ENCODE measurements at places on chromosomes 2 and 18.
A peak's percentile ranks its signal among the peaks of the same experiment; 100 is the strongest.

DNA sequence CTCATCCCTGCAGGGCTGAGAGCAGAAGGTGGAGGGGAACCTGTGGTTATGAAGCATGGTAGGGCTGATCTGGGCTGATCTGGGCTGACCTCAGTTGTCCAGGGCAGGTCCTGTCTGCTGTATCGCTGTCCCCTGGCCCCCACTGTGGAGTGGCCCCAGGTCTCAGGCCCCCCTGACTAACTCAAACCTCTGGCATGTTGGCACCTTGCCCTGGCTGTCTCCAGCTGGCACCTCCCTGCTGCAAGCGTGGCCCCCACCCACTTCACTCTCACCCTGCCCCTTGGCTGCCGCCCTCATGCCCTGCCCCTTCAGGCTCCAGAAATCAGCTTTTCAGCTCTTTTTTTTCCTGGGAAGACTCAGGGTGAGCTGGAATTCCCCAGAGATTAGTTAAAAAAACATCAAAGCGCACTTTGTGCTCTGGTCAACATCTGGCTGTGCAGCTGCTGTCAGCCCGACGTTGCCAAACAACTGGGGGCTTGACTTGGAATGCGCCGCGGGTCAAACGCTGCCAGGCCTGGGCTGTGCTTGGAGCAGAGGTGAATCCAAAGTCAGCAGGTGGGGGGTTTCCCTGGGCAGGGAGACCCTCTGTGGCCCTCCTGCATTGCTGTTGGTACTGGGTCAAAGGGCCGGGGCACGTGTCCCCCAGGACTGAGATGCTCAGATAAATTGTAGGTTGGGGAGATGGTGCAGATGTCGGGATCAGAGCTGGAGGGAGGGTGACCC, 173.8 kb upstream of the HDAC4 start:
- DNase-seq = no peak

DNA sequence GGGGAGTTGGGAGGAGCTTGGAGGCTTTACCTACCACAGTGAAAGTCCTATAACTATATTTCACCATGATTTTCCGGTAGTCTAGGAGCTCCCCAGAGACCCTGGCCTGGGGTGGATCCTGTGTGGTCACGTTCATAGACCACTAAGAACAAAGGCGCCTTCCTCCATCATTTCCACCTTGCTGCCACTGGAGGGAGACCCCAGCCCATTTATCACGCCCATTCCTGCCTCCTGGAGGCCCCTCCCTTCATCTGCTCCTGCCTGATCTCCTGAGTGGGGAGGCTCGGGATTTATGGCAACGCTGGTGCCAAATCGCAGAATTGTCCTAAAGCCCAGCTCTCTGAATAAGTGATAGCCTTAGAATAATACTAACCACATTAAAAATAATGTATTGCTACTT, 507.6 kb upstream of the SPHKAP start:
- DNase-seq = peak; percentile 68

GRCh38 chr2:140436936-140437335, 1656.7 kb upstream of the NXPH2 start:
- no peak for DNase-seq

DNA sequence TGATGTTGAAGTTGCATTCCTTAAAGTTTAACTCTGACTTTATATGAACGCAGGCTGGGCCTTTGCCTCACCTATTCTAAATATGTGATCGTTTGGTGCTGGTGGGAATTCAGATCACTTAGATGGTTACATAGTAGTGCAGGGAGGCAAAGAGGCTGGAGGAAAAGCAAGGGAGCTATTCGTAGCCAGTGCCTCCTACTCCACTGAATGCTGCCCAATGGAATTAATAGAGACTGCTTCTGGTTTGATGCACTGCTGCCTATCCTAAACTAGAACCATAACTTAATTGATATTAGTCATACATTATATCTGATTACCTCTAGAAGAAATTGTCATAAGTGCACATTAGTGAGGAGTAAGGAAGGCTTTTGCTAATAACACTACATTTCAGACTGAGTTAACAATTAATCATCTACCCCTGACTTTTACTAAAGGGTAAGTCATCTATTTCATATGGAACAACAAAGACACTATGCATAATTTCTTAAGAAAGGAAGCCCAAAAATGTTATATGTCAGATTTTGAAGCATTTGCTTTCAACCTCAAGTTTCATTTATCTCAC, 72.3 kb downstream of the SLC5A7 start:
- DNase-seq = no peak
